ENCODE measurements at places on chromosomes 16 and 17. TPM values are rescaled to one million over a fixed set of nuclear protein-coding genes. Genes with fewer than 3 reads are reported as not detected.

DNA sequence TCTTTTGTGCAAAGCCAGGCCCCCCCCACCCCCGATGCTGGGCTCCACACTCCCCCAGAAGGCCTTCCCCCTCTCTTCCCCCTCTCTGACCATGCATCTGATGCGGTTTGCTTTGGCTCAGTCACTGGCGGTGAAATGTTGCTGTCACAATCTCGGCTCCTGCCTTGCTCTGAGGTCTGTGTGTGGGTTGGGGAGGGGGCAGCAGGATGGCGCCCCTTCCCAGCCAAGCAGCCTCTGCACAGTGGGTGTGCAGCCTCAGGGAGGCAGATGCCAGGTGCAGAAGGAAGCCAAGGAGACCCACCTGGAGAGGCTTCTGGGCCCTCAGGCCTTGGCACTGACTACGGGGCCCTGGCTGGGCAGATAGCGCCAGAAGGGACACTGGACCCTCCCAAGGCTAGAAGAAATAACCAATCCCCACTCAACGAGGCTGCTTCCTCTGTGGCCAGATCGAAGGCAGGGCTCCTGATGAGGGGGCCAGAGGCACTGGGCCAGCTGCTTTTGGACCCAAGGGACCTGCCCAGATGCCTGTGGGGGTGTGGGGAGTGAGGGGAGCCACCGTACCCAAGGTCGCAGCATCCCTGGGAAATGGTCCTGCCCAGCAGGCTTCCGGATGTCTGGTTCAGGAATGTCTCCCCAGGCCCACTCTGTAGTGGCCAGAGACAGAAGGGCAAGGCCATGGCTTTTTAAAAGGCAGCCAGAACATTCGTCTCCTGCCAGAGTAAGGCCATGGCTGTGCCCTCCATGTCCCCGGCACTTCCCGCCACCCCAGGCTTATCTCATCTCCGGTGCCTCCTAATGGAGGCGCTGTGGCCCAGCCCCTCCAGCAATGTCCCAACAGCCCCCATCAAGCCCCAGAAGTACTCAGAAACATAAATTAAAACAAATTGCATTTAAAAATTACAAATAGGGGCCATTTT lies 43.4 kb upstream of the SLC38A10 start:
- H3K36me3 ChIP-seq = no peaks in the 10 kb centered on the region
- peaks cover 27% of the 10 kb centered on the region for H3K27me3 ChIP-seq
- DNase-seq = no peak

DNA sequence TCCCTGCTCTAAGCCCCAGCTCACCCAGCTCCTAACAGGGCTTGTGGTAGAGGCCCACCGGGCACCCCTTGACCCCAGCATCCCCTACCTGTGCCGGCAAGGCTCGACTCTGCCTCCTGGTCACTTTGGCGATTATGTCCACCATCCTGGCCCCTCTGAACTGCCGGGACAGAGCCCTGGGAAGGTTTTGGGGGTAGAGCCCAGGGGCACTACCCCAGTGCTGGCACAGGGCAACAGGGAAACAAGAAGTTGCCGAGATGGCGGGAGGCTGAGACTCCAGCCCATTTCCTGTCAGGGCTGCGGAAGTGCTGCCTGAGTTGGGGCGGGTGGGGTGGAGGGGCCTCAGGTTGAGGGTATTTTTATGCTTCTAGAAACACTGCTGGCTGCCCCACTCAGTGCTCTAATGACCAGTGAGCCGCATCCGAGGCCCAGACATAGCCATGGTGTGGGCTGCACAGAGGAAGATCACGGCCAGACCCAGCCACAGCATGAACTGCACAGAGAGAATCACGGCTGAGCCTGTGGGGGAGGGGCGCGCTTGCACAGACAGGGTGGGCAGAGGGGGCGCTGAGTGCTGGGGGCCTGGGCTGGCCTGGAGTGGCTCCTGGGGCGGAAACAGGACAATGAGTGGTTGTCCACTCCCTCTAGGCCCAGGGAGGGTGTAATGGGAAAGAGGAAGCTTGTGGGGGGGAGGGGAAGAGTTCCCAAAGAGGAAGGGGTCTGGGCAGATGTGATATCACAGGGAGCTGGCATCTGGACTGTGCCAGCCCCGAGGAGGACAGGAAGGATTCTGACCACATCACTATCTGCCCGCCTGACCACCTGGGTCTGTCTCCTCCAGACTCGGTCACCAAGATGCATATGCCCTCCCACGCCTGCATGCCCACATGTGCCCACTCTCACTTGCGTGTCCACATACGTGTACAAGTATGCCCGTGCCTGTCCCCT lies 22.3 kb downstream of the ARHGAP27 start:
- H3K4me3 ChIP-seq = peak overlapping the region; percentile 98
- H3K27ac ChIP-seq = peak overlapping the region; percentile 99
- peaks cover 15% of the 10 kb centered on the region for H3K36me3 ChIP-seq
- no peaks in the 10 kb centered on the region for H3K27me3 ChIP-seq
- peak; percentile 79 for DNase-seq
- peaks cover 50% of the 10 kb centered on the region for H3K4me1 ChIP-seq

DNA sequence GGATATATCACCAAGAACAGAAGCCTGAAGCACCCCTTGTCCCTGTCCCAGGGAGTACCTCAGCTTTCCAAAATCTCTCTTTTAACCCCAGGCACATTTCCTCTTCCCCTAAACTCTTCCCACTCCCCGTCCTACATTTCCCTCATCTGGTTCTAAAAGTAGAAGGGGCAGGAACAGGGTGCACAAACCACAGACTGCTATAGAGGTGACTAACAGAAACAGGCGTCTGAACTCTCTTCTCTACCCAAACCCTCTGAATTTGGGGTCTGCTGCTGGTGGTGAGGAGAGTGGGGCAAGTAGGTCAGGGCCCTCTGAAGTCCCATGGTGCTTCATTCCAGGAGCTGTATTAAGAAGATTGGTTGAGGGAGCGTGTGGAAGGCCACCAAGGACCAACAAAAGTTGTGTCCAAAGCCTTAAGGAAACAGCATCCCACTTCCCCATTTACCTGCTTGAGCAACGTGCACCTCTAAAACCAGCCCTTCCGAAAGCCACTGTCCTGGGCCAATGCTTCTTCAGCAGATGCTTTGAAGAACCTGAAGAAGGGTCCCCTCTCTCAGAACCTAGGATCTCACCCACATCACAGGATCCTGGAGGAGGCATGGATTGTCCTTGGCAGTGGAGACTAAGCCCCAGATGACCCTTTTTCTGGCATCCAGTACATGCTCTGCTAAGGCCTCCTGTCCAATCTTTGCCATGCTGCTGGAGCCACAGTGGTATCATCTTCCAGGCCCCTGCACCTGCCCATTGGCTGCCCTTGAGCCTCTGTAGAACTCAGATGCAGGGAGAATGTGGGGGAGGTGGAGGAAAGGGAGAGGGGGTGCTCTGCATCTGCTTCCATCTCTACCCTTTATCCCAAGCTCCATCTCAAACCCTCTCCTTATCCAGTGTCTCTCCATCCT lies 5.7 kb upstream of the NR1D1 start:
- H3K4me1 ChIP-seq = peaks cover 77% of the 10 kb centered on the region
- H3K27ac ChIP-seq = no peak overlapping the region
- no peaks in the 10 kb centered on the region for H3K36me3 ChIP-seq
- H3K4me3 ChIP-seq = no peak overlapping the region

DNA sequence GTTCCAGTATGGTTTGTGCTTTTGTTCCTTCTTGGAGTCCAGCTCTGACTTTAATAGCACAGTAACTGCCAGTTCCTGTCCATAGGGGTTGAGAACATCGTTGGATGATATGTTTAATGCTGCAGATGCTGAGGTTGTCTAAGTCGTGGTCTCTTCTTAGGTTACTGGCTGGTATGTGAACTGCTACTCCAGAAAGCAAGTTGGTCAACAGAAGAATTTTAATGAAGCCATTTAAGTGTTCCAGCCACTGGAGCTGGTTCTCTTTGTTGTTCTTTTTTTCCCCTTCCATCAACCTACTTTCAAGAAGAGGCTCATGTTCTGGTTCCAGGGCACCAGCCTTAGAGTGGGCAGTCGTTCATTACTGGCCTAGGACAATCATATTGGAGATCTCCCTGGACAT lies 140.3 kb upstream of the TBX2 start:
- H3K36me3 ChIP-seq = no peaks in the 10 kb centered on the region
- no peak overlapping the region for H3K4me3 ChIP-seq
- H3K27ac ChIP-seq = no peak overlapping the region
- H3K27me3 ChIP-seq = no peaks in the 10 kb centered on the region
- DNase-seq = no peak

DNA sequence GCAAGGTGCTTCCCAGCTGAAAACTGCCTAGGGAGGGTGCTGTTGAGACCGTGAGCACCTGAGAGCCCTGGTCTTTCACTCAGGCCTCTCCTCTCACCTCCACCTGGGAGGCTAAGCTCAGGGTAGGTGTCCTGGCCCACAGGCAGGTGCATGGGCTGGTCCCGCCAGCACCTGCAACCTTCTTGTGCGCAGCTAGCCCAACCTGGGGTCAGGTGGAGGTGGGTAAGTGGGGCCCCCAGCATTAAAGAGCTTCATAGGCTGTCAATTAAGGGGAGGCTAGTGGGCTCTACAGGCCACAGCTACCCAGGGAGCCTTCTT lies 8.7 kb downstream of the ADCY7 start:
- no peak for DNase-seq
- peaks cover 40% of the 10 kb centered on the region for H3K36me3 ChIP-seq
- H3K27me3 ChIP-seq = no peaks in the 10 kb centered on the region
- H3K27ac ChIP-seq = peak overlapping the region; percentile 98
- peaks cover 94% of the 10 kb centered on the region for H3K4me1 ChIP-seq

GRCh38 chr17:83056583-83057396 lies 22.6 kb upstream of the METRNL start:
- no peak overlapping the region for H3K27ac ChIP-seq
- no peaks in the 10 kb centered on the region for H3K36me3 ChIP-seq
- peak; percentile 39 for DNase-seq
- no peaks in the 10 kb centered on the region for H3K27me3 ChIP-seq
- H3K4me1 ChIP-seq = peaks cover 22% of the 10 kb centered on the region

DNA sequence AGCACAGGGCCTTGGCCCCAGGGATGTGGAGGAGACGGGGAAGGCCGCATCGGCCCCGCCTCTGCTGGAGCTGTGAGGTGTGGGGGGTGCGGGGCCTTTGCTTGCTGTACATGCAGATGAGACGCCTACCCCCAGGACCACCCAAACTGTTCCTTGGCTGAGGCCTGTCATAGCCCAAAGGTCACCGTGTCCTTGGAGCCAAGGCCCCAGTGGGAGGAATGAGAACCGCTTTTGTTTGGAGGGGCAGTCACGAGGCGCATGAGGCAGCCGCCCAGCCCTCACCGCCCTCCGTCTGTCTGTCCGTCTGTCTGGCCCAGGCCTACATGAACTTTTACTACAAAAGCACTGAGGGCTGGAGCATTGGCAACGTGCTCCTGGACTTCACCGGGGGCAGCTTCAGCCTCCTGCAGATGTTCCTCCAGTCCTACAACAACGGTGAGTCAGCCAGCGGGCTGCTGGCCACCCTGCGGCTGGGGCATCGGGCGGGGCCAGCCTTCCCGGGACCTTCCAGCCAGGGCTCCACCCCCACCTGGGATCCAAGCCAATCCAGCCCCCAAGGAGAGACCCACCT lies 8.8 kb downstream of the TAX1BP3 start:
- H3K4me3 ChIP-seq = no peak overlapping the region
- H3K27ac ChIP-seq = no peak overlapping the region
- H3K4me1 ChIP-seq = no peaks in the 10 kb centered on the region
- no peaks in the 10 kb centered on the region for H3K27me3 ChIP-seq
- no peak for DNase-seq
- H3K36me3 ChIP-seq = no peaks in the 10 kb centered on the region

GRCh38 chr17:63792055-63792729 lies 18.2 kb downstream of the DDX42 start:
- H3K4me3 ChIP-seq = no peak overlapping the region
- H3K27ac ChIP-seq = no peak overlapping the region
- no peak for DNase-seq
- no peaks in the 10 kb centered on the region for H3K27me3 ChIP-seq
- H3K4me1 ChIP-seq = peaks cover 8% of the 10 kb centered on the region

GRCh38 chr17:66468241-66469087 lies 166.1 kb downstream of the PRKCA start:
- H3K36me3 ChIP-seq = peaks cover 7% of the 10 kb centered on the region
- H3K4me1 ChIP-seq = peaks cover 52% of the 10 kb centered on the region
- no peak overlapping the region for H3K4me3 ChIP-seq
- H3K27me3 ChIP-seq = no peaks in the 10 kb centered on the region

GRCh38 chr16:50309527-50310307 lies 43.4 kb downstream of the ADCY7 start:
- H3K4me3 ChIP-seq = no peak overlapping the region
- H3K4me1 ChIP-seq = peaks cover 12% of the 10 kb centered on the region
- H3K27me3 ChIP-seq = no peaks in the 10 kb centered on the region
- peaks cover 30% of the 10 kb centered on the region for H3K36me3 ChIP-seq
- peak overlapping the region; percentile 42 for H3K27ac ChIP-seq
- DNase-seq = peak; percentile 36

DNA sequence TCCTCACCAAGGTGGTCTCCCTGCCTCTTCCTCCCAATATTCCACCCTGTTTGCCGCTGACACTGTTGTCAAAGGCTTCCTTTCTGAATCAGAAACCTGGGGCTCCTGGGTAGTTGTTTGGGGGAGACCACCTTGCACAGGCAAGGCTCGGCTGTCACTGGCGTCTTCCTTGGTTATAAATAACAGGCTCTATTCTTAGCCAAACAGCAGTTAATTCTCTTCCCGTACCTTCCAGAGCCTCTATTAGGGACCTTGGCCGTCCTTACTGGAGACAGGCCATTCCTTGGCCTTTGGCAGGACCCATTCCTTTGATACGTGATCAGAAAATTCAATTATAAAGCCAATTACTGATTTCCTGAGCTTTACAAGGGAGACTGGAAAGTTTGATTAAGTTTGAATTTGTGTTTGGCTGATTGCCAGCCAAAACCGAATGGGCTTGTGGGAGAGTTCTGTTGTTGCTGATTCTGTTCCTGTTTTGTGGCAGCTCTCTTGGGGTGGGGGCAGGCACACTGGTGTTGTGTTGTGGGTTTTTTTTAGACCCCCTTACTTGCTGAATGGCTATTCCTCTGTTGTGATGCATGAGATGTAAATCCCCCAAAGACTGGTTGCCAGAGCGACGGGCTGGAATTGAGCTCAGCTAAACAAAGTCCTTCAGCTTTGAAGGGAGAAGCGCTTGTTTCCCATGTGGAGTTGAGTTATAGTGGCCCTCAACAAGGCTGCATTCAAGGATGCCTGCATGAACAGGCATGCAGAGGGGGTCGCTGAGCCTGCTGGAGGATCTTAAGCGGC lies 104.6 kb downstream of the GNAO1 start:
- no peaks in the 10 kb centered on the region for H3K27me3 ChIP-seq
- no peak overlapping the region for H3K27ac ChIP-seq
- H3K4me3 ChIP-seq = no peak overlapping the region
- no peak for DNase-seq
- no peaks in the 10 kb centered on the region for H3K4me1 ChIP-seq

GRCh38 chr17:77418609-77419008 lies 277.8 kb downstream of the SEC14L1 start:
- no peak overlapping the region for H3K27ac ChIP-seq
- no peak for DNase-seq
- no peak overlapping the region for H3K4me3 ChIP-seq
- no peaks in the 10 kb centered on the region for H3K27me3 ChIP-seq
- peaks cover 40% of the 10 kb centered on the region for H3K4me1 ChIP-seq
- H3K36me3 ChIP-seq = peaks cover 6% of the 10 kb centered on the region

The PMM2 gene
- total RNA-seq = 36.4 TPM

The IL34 gene
- total RNA-seq = not detected

The RILP gene
- 4.8 TPM for total RNA-seq

The DPEP1 gene
- total RNA-seq = not detected

The TMEM97 gene
- total RNA-seq = 39.7 TPM

The SLC13A2 gene
- total RNA-seq = not detected

The DPEP3 gene
- total RNA-seq = 0.28 TPM
